ENCODE measurements at places on chromosomes 6 and 20.
A peak's percentile ranks its signal among the peaks of the same experiment; 100 is the strongest.

DNA sequence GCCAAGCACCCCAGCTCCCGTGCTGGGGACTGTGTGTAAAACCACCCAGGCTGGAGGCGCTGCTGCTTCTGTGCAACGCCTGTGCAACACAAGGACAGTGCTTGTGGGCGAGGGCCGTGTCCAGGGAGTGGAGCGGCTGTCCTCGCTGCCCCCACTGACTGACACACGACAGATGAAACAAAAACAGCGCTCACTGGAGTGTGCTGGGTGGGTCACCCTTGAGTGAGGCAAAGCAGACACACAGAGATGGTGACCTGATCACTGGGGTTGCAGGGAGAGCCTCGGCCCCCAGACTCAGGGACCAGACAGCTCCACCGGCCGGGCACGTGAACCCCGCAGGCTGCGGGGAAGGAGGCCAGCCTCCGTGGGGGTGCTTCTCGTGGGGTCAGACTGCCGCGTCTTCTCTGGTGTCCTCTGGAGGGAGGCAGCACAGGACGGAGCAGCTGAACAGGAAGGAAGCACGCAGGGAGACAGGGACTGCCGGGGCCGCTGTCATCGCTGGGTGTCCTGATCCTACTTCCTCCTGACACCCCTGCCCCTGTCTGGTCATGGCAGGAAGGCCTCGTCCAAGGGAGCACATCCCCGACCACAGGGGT lies 75.9 kb upstream of the CST7 start:
- DNase-seq, result no peak

DNA sequence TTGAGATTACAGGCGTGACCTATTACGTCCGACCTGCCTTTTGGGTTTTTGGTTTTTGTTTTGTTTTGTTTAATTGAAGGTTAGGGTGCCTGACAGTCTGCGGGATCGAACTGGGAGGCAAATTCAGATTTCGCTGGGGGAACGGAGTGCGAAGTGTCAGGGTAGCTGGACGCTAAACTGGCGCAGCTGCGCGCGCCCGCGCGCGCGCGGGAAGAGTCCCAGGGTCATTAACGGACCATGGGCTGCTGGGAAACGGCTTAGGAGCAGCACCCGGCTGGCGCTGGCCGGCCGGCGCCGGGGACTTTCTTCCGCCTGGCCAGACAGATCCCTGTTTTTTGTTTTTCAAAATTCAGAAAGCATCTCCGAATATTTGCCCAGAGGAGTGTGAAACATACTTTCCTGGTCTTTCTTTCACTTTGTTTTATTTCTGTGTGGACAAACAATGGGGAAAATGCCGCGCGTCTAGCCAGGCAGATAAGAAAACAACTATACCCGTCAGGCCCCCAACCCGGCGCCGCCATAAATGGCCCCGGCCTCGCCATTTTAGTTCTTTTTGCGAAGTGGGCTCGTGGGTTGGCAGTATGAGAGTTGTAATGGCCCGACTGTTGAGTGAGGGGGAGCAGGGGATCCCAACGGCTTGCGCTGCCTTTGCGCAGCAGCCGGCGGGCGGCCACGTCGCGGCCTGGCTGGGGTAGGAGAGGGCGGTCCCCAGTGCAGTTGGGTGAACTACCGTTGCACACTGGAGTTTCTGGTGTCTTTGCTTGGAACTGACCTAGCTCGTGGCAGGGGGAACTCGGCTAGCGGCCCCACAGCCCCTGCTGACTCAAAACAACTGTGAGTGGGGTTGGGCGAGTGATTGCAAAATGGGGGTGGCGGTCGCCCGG lies 7.1 kb downstream of the HSPA1B start:
- peak; percentile 67 for DNase-seq

DNA sequence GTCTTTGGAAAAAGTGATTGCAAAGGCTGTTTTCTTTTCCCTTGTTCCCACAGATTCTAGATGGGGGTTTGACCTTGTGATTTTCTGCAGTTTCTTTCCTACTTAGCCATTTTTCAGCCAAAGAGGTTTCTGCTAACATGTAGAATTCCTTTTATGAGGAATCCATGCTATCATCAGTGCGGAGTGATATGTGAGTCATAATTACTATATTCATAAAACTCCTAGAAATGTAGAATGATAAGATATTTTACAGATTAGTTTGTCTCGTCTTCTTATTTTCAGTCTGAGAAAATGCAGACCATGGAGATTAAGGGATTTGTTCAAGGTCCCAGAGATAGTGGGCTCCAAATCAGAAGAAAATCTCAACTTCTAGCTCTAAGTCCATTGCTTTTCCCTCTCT lies 98.6 kb downstream of the KCNQ5 start:
- DNase-seq, result no peak

GRCh38 chr6:89500611-89501010 lies 67.7 kb downstream of the ANKRD6 start:
- no peak for DNase-seq

DNA sequence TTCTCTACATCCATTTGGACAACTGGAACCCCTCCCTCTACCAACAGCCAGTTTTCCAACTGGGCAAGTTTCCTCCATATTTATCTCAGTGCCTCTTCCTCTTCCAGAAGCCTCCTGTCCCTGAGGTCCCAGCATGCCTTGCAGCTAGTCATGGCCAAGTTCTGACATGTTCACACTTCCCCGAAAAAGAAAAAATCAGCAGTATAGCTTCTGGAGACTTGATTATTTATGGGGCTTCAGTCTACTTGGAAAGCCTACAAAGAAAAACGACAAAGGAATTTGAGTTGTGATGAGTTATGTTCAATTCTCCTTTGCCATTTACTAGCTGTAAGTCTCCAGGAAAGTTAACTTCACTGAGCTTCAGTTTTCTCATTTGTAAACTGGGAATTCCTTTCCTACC lies 406.5 kb downstream of the MAFB start:
- no peak for DNase-seq

DNA sequence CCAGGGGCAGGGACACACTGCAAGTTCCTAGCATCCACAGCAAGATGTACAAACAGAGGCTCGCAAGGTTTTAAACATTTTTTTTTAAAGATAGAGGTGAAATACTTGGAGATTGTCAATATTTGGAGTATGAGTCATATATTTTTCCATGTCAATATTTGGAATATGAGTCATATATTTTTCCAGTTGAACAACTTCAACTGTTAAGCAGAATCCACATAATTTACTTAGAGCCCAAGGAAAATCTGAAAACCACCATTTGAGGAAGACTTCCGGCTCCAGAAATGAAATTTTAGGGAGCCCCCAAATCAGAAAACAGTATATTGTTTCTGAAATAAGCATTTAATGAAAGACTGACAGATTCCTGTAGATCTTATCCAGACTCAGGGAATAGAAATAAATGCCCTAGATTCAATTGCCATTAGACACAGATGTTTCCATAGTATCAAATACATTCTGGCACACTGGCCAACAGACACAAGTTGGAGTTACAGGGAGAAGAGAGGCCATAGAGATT lies 51.6 kb upstream of the FAM184A start:
- DNase-seq, result no peak

DNA sequence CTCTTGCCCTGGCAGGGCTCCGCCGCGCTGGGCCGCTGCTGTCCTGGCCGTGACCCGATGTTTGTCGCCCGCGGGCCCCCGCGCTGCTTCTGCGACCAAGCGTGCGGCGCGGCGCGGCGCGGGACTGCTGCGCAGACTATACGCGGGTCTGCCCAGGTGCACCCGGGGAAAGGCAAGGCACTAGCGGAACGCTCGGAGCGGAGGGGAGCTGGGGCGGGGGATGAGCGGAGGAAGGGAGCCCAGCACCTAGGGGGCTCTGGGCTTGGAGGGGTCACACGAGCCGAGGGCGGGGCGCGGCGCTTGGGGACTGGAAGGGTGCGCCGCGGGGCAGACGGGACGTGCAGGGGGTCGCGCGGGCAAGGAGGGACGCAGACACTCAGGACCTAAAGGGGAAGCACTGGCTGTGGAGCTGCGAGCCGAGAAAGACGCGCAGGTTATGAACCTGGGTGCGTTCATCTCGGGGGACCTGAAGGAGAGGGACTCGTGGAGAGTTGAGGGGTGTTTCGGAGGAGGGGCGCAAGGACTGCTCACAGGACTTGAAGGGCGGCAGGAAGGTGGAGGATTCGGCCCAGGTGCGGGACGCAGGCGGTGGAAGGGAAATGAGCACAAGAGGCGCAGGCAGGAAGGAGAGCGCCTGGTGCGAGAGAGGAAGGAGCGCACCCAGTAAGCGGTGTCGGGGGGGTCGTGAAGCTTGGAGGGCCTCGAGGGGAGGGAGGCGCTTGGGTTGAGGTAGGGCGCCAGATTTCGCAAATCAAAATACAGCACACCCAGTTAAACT lies 40.8 kb upstream of the ZNFX1 start:
- no peak for DNase-seq

DNA sequence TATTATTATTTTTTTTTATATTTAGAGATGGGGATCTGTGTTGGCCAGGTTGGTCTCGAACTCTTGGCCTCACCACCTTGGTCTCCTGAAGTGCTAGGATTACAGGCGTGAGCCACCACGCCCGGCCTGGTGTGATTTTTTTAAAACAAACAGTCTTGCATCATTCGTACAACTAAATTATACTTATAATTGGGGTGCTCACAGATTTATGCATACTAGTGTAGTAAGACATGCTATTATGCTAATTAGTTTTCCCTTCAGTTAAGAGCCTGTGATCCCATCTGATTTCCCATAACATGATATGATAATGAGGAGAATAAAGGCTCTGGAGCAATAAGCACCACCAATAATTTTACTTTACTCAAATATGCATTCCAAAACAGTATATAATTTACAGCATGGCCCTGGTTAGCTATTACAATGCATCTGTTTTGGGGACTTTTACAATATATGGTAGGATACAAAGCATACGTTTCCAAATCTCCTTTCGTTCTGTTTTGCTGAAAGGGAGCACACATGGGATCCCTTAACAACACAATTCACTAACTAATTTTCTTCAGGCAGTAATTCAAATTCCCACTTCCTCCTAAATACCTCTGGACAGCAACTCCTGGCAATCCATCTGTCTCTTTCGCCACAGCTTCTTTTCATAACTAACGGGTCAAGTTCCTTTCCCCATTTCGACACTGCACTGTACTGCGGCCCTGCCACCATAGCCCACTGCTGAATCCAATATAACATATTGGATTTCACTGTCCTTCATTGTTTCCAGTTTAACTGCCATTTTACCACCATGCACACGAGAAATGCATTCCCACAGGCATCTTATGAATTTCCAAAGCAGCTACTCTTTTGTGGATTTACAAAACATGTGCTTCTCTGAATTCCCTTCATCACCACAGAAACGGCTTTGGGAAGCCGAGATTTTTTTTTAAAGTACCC lies 1.7 kb downstream of the NUDT3 start:
- no peak for DNase-seq

- peak; percentile 20 for DNase-seq
Measured at GRCh38 chr20:37345339-37346235, at the start of gene SRC. TSS of gene SRC (plus strand) at chr20:37346140. CDS start at chr20:37384154, 38,014 bp downstream.

DNA sequence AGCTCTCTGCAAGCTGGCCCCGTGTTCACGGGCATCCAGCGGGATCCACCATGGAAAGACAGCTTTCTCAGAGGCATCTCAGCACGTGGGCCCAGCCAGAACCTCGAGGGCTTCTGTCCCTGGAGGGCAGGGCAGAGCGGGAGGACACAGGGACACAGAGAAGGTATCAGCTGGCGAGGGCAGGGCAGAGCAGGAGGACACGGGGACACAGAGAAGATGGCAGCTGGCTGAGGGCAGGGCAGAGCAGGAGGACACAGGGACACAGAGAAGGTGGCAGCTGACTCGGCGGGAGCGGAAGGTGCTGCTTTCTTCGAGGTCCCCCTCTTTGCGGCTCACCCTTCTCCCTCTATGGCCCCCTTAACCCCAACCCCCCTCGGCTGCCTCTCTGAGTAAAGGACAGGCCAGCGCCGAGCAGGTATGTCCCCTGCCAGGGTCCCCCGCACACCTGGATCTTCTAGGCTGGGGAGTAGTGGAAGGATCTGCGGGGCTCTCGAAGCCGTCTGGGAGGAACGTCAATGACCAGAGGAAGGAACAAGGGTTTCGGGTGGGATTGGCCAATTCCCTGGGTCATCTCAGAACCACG lies 28.9 kb upstream of the BHLHE23 start:
- DNase-seq, result no peak

Data from stimulated activated CD8-positive, alpha-beta memory T cell treated with anti-CD3 and anti-CD28 coated beads, Interleukin-7, amount 100 ng/mL, for 1 hour (primary cell).